ENCODE measurements at places on chromosomes 12 and 14.

DNA sequence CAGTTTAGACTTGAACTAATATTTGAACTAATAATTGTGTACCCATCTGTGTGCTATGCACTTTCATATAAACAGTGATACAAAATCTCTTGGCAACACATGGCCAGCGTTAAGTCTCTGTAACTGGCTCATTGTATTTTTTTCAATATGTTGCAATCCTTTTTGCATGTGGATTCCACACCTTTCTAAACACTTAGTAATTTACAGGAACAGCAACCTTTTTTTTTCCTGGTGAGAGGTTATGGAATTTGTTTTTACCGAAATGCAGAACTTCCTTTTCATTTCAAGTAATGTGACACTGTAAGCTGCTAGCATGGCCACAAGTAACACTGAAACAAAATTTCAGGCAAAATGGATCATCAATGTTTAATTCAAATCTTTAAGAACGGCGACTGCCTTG, 45.4 kb upstream of the EPS8 start:
- DNase-seq, result no peak

- no peak for DNase-seq
These were observed 133.0 kb downstream of the BTG1 start for GRCh38 chr12:92012691-92013090.

DNA sequence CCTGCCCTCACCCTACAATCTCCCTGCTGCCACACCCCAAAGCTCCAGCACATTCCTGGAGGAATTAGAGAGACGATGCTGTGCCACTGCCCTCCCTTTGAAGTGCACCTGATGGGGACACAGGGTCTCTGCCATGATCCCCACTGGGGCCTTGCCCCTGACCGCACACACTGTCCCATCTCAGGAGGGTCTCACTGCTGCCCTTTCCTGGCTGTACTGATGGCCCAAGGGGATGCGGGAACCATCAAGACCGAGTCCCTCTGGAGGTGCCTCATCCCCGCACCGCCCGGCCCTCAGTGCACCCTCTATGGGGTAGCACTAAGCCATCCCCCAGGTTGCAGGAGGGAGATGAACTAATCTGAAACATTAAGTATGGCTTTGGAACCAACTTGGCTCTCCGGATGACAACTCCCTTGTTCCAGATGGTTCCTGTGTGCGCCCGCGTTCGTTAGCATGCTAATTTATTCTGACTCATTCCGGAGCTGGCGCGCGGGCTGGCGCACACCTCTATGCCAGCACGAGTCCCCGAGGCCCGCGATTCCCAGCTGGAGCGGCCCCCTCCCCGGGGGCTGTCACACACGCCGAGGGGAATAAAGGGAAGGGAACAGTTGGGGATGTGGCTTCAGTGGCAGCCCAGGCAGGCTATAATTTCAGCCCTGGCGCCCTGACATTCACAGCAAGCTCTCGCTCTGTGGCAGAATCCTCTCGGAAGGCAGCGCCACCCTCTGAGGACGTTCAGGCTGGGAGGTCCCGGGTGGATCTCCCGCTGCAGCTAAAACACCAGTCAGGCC, 34.2 kb upstream of the C14orf180 start:
- DNase-seq, result no peak

GRCh38 chr12:91604897-91605296, 422.3 kb upstream of the DCN start:
- DNase-seq, result no peak

DNA sequence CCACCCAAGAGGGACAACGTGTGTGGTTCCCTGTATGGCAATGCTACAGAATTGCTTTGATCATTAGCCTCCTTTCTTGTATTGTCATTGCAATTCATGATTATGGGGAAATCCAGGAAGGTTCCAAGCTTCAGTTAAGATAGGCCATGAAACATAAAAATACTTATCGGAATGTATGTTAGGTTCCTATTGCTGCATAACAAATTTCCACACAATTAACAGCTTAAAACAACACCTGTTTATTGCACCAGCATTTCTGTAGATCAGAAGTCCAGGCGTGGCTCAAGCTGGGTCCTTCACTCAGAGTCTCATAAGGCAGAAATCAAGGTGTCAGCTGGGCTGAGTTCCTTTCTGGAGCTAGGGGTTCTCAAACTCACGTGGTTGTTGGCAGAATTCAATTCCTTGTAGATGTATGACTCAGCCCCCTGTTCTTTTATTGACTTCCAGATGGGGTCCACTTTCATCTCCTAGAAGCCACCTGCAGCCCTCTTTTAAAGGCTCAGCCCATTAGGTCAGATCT, 365.6 kb upstream of the TMPO start:
- DNase-seq, result no peak

DNA sequence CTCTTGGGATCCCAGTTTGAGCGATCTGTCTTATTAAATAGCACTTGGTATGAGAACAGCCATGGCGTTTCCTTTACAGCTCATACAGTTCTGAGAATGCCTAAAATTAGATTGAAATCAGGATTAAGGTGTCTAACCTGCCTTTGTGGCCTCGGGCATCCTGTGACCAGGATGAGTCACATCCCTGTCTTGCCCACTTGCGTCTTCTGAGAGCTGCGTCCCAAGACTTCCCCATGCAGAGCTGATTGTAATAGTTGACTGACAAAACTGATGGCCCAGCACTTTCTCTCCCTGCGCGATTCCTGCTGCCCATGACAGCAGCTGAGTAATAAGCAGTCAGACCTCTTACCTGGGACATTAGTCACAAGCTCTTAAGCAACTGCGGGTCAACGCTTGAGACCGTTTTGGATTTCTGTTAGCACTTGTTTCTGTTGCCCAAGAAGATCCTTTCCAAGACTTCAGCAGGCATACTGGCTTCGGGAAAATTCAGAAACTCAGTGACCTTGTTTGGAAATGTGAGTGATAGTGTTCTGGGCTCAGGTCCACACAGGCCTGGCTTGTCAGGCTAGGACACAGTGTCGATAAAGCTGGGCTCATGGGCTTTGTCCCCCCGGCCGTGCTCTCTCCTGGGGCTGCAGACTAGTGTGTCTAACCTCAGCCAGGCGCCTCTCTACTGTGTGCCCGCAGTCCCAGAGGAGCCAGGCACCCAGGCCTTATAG, 169.9 kb upstream of the HIF1A start:
- DNase-seq, result no peak
